ENCODE measurements at places on chromosomes 2 and 18.

DNA sequence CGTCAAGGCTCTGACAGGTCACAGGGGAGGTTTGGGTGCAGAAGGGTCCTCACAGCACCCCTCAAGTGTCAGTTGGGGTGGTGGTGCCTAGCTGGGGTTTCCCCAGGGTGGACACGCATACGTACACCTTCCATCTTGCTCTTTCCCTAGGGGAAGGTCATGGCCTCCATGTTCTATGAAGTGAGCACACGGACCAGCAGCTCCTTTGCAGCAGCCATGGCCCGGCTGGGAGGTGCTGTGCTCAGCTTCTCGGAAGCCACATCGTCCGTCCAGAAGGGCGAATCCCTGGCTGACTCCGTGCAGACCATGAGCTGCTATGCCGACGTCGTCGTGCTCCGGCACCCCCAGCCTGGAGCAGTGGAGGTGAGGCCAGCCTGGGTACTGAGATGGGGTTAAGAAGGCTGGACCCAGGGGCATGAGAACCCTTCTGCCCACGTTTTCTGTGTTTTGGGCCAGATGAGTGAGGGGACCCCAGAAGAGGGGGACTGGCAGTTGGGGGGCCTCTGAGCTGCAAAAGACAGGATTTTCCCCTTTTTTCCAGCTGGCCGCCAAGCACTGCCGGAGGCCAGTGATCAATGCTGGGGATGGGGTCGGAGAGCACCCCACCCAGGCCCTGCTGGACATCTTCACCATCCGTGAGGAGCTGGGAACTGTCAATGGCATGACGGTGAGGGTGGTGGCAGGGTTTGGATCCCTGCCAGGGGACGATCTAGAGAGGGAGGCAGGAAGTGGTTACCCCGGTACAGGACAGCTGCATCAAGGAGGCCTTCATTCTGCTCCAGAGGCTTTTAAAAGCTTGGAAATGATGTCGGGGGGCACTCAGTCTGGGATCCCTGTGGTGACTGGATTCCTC lies 20.9 kb downstream of the SLC30A3 start:
- no peak for DNase-seq

DNA sequence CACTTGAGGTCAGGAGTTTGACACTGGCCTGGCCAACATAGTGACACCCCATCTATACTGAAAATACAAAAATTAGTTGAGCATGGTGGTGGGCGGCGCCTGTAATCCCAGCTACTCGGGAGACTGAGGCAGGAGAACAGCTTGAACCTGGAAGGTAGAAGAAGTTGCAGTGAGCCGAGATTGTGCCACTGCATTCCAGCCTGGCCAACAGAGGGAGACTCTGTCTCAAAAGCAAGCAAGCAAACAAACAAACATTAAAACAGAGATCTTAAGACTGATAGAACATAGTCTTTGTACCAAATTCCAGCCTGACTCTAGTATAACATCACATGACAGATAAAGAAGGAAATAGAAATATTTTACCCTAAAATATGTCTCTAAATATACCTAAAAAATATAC lies 168.1 kb downstream of the PTPRM start:
- no peak for DNase-seq

- no peak for DNase-seq
These were observed 3.6 kb upstream of the ECEL1 start for GRCh38 chr2:232491139-232491780.

- DNase-seq: no peak
These were observed 697 bp upstream of the SPATS2L start for GRCh38 chr2:200305797-200306195.

GRCh38 chr2:9243357-9243756 lies 36.7 kb downstream of the ASAP2 start:
- no peak for DNase-seq

DNA sequence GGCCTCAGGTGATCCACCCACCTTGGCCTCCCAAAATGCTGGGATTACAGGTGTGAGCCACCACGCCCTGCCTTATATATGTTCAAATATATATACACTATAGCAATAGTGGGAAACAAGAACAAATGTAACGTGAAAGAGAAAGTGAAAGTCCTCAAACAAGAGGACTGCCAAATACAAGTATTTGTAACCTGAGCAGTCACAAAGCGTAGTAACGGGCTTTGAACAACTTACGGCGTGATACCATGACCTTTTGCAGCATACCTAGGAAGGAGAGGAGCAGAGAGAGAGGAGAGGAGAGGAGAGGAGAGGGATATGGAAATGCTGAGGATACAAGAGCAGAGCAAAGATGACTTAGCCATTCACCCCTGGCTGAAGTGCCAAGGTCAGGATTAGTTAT lies 113.8 kb upstream of the RGPD4 start:
- no peak for DNase-seq

DNA sequence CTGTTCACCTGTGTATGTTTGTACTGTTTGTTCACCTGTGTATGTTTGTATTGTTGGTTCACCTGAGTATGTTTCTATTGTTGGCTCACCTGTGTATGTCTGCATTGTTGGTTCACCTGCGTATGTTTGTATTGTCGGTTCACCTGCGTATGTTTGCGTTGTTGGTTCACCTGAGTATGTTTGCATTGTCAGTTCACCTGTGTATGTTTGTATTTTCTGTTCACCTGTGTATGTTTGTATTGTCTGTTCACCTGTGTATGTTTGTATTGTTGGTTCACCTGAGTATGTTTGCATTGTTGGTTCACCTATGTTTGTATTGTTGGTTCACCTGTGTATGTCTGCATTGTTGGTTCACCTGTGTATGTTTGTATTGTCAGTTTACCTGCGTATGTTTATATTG lies 14.6 kb downstream of the ADI1 start:
- DNase-seq: no peak

- no peak for DNase-seq
These were observed 22.3 kb downstream of the RNF125 start for GRCh38 chr18:32040936-32041335.

DNA sequence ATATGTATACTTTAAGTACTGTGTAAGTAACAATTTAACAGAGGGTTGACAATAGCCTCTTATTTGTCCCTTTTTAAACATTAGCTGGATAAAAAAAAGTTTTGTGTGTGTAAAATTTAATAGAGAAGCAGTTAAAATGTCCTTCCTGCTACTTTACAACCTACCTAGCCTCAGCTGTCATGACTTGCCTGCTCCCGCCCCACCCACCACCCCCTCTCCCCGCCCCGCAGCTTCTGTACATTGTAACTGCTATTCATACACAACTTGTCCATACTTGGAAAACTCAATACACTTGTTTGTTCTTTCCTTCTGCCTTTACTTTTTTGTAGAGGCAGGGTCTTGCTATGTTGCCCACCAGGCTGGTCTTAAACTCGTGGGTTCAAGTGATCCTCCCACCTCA lies 19.5 kb downstream of the RELCH start:
- no peak for DNase-seq

- DNase-seq: no peak
These were observed 279.5 kb downstream of the NDUFA10 start for GRCh38 chr2:239745386-239746227.

- DNase-seq: no peak
These were observed 38.4 kb downstream of the POMC start for GRCh38 chr2:25129901-25130520.

DNA sequence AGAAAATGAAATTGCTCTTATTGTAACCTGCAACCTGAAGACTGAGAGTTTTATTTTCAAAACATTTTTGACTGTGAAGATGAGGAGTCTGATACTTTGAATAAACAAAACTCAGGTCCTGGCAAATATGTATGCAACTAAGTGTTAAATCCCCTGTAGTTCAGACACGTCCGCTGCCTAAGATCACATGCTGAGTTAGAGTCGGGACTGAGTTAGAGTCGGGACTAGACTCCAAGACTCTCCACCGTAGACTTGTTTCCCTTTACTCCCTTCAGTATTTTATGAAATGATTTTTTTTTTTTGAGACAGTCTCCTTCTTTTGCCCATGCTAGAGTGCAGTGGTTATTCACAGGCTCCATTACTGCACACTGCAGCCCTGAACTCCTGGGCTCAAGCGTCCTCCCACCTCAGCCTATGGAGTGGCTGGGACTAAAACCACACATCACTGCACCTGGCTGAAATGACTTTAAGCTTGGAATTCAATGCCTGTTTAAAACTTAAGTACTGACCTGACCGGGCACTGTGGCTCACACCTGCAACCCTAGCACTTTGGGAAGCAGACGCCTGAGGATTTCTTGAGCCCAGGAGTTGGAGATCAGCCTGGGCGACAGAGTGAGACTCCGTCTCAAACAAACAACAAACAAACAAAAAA lies 28.0 kb upstream of the PMAIP1 start:
- DNase-seq: no peak

DNA sequence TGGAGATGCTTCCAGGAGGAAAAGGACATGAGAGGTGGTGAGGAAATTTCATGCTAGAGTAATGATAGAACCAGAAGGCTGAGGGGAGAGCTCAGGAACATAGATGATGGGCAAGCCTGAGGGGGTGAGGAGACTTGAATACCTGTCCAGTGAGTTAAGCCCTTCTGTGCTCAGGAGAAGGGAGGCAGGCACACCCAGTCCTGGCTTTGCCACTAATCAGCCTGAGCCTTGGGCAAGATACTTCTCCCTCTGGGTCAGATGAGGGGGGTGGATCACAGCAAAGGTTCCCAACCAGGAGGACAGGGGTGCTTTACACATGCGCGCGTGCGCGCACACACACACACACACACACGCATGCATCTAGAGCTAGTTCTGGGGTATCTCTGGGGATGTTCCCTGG lies 151.6 kb upstream of the MSH6 start:
- no peak for DNase-seq

DNA sequence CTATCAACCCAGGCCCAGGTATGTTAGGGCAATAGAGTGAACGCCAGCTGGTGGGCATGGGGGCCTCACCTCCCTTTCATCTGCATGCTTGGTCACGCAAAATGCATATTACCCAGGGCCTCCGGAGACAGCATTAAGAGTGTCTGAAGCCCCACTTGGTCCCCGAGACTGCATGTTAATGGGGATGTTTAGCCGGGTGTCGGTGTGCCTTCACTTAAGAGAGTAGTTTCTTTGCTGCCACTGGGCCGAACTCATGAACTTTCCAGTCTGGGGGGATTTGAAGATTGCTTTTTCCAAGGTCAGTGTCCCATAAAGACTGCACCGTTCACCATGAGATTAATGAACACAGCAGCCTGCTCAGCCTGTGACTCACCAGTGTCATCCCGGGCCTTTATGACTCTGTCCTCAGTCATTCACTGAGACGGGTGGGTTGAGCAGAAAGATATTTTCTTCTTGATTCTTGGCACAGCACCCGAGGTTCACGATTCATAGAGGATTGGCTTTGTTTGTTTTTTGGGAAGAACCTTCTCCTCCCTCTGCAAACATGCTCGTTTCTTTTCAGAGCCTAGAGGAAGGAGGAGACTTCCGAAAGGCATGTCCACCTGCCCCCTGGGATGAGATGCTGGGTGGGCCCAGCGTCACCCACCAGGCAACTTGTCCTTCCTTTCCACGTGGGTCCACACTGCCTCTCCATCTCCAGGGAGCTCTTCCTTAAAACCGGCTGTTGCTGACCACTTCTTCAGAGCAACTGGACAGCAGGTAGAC lies 199.1 kb downstream of the GLI2 start:
- DNase-seq: peak; percentile 75

DNA sequence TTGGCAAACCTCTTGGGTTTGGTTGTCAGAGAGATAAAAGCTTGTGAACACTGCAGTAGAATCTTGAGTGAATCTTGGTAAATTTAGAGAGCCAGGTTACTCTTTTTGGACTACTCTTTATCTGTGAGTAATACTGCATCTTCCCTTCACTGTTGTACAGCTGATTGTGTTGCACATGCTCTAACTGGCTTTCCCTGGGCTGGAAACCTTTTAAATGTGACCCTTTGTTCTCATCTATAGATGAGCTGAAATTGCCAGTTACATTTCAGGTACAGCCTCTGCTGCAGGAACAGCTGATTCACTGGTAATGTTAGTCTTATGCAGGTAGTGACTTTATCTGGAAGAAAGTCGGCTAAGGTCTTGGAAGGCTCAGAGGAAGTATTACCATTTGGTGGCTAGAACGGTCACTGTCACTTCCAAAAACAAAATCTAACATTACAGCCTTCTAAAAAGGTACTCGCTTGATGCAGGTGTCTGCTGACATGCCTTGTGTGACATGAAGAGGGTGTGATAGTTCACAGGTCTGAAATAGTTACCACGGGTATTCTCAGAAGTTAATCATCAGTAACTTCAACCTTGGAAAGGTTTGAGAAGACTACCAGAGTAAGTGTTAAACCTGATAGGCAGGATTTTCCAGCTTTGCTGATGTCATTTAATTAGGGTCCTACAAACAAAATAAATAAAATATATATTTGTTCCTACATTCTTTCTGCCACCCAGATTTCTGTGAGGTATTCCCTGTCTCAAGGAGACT lies 851.1 kb downstream of the SLC4A3 start:
- no peak for DNase-seq

DNA sequence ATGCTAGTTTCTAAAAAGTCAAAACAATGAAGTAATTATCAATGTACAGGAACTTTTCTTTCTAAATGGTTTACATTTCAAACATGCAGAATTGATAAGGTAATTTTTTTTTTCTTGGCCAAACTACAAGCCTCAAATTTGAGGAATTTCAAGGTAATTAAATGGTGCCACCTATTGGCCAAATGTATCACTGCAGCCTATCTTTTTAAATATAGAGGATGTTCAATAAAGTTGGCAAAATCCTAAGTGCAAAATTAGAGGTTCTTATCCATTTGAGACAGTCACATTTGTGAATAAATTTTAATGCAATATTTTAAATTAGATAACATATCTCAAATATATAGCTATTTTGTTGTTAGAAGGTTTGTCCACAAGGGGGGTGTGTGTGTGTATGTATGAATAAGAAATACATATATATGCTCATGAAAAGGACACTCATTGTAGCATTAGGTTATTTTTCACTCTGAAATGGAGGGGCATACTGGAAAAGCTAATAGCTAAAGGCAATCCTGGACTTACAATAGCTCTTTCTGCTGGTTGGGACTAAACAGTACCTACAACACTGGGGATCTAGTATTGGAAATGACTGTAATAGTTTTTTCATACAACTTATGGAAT lies 26.2 kb downstream of the MMADHC start:
- DNase-seq: no peak

- DNase-seq: no peak
These were observed 57.0 kb downstream of the VPS54 start for GRCh38 chr2:63962186-63962585.

All from fibroblast of skin of left quadriceps (primary cell).